Dermis blood vessel endothelial cell (primary cell): ENCODE measurements at places on chromosomes 1 and 21. TPM values are rescaled to one million over a fixed set of nuclear protein-coding genes. Genes with fewer than 3 reads are reported as not detected.

The VASH2 gene
- total RNA-seq, result 0.17 and 0.19 TPM in 2 replicates

The ZNF683 gene
- not detected in 2 replicates for total RNA-seq

The OR2L13 gene
- total RNA-seq, result not detected in 2 replicates

The ADAM30 gene
- total RNA-seq, result not detected in 2 replicates

The S100B gene
- total RNA-seq, result not detected in 2 replicates

The MTF1 gene
- total RNA-seq, result 2.4 and 4.4 TPM in 2 replicates

The PRAMEF9 gene
- not detected in 2 replicates for total RNA-seq

The LRRN2 gene
- 0.05 and 0.17 TPM in 2 replicates for total RNA-seq

The CHRM3 gene
- 1.4 and 2.6 TPM in 2 replicates for total RNA-seq

The CFHR2 gene
- total RNA-seq, result not detected in 2 replicates

The FAAH gene
- total RNA-seq, result 1.0 and 2.6 TPM in 2 replicates

The SHE gene
- 108 and 177 TPM in 2 replicates for total RNA-seq

The GTF2B gene
- 32.7 and 41.4 TPM in 2 replicates for total RNA-seq

The ACTN2 gene
- total RNA-seq, result 0.09 TPM in 1 of 2 replicates, not detected in the other

The OR10Z1 gene
- total RNA-seq, result not detected in 2 replicates

The VSIG8 gene
- 0.09 TPM in 1 of 2 replicates, not detected in the other for total RNA-seq

The FCRL6 gene
- not detected in 2 replicates for total RNA-seq

The HES3 gene
- not detected in 2 replicates for total RNA-seq

The TTC39A gene
- total RNA-seq, result 2.9 and 4.1 TPM in 2 replicates

The RNASEL gene
- 2.9 and 3.1 TPM in 2 replicates for total RNA-seq

The GOLT1A gene
- not detected in 2 replicates for total RNA-seq

The WDR64 gene
- 0.17 TPM in 1 of 2 replicates, not detected in the other for total RNA-seq

The FAM167B gene
- 2.4 and 30.8 TPM in 2 replicates for total RNA-seq

The LCE1E gene
- total RNA-seq, result not detected in 2 replicates

The SAMD13 gene
- 1.0 and 1.5 TPM in 2 replicates for total RNA-seq

The BTF3L4 gene
- 30.7 and 43.9 TPM in 2 replicates for total RNA-seq

The CDC42BPA gene
- 105 and 112 TPM in 2 replicates for total RNA-seq

The ACBD3 gene
- 41.9 and 50.5 TPM in 2 replicates for total RNA-seq

The ASCL5 gene
- total RNA-seq, result not detected in 2 replicates

The SLC30A10 gene
- not detected in 2 replicates for total RNA-seq

The OVAAL gene
- total RNA-seq, result not detected in 2 replicates

The RSPO1 gene
- total RNA-seq, result not detected in 2 replicates

The SLC1A7 gene
- total RNA-seq, result not detected in 2 replicates

The RGS1 gene
- not detected in 2 replicates for total RNA-seq

The CALML6 gene
- 0.34 TPM in 1 of 2 replicates, not detected in the other for total RNA-seq

The SPRR2A gene
- not detected in 2 replicates for total RNA-seq

The SESN2 gene
- total RNA-seq, result 9.9 and 14.3 TPM in 2 replicates

The FGR gene
- total RNA-seq, result 0.74 and 1.2 TPM in 2 replicates

The GJA9 gene
- not detected in 2 replicates for total RNA-seq

The DENND2C gene
- 2.9 and 4.0 TPM in 2 replicates for total RNA-seq

The ETNK2 gene
- 9.9 and 10.7 TPM in 2 replicates for total RNA-seq

The CHD5 gene
- under 0.01 TPM in 1 of 2 replicates, not detected in the other for total RNA-seq

The RGSL1 gene
- total RNA-seq, result not detected in 2 replicates

The TMEM125 gene
- 0.05 TPM in 1 of 2 replicates, not detected in the other for total RNA-seq

The WNT9A gene
- total RNA-seq, result 1.8 and 2.9 TPM in 2 replicates

The FAM131C gene
- total RNA-seq, result not detected in 2 replicates

The DEPDC1 gene
- 12.6 and 39.3 TPM in 2 replicates for total RNA-seq

The KRTAP20-2 gene
- total RNA-seq, result not detected in 2 replicates

The FAM72B gene
- 1.0 and 3.4 TPM in 2 replicates for total RNA-seq
